ENCODE measurements at places on chromosomes 2 and 18.

DNA sequence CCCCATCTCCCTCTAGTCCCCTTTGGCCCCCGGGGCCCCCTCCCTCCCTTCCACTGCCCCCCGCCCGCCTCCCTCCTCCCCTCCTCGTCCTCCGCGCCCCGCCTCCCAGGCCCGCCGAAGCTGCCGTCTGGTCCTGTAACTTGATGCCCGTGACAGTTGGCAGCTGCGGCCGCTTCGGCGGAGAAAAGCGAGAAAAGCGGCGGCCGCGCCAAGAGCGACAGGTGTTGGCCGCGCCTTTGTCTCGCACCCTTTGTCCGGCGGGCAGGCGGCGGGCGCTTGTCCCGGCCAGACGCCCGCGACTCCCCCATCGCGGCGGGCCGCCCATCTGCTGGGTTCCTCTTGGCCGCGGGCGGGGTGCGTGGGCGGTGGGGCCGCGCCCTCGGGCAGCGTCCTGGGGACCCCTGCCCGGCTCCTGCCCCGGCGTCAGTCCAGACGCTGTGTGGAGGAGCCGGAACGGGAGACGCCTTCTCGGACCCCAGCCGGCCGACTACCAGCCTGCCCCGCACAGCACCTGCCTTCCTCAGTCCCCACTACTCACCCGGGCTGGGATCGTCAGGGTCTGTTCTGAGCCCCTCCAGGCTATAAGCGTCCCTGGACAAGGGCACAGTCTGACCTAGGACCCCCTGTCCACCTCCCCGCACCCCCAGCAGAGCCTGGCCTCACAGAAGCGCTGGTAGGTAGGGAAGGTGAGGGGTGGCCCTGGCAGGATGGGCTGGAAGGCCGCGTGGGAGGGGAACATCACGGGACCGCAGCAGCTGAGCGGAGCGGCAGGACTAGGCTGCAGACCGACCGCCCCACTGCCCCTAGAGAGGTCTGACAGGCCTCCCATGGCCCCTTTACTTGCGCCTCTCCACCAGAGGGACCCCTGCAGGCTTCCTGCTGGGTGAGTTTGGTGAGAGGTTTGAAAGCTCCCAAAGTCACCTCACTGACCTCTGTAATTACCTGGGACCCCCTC, 1.2 kb upstream of the HES6 start:
- no peak for DNase-seq

GRCh38 chr2:161136696-161137324, 23.4 kb upstream of the TANK start:
- DNase-seq = no peak

DNA sequence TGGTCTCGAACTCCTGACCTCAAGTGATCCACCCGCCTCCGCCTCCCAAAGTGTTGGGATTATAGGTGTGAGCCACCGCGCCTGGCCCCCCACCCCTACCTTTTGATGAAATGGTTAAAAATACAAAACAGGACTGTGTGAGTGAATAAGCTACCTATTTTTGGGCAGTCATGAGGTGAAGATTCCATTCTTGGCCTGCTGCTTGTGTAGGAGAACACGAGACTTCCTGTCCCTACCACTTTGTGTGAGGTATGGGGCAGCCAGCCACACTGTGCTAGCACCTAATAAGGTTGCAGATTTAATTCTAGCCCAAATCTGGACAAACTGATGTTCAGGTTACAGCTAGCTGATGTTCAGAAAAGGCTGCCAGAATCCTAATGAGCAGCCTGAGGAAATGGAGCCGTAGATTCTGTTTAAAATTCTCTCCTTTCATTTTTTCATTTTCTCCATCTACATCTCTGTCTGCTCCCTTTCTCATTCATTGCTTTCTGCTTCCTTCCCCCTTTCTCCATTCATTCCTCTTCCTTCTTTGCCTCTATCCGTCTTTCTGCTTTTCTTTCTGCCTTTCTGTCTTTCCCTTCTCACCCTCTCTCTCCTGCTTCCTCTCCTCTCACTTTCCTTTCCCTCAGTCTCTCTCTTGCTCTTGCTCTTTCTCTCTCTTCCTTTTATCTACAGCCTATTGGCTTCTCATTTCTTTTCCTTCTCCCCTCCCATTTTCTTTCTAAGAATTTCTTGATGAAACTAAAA, 4.6 kb upstream of the LTBP1 start:
- DNase-seq = no peak

- peak; percentile 57 for DNase-seq
Measured at GRCh38 chr18:2948038-2948437, 64.9 kb downstream of the LPIN2 start.

DNA sequence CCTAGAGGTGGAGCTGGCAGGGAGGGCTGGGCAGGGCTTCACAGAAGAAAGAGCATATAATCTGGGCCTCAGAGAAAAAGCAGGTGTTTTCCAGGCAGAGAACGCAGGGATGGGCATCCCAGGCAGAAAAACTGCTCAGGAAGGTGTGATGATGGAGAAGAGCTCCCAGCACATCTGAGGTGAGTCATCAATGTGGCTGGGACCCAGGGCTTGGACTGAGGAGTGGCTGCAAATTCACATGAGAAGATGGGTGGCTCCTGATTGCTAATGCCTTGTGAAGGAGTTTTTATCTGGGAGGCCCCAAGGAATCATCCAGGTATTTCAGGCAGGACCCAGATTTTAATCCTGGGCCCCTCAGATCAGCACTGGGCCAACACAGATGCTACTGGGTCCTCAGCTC, 10.2 kb downstream of the IL1F10 start:
- DNase-seq = no peak

GRCh38 chr2:105179469-105180372, 61.8 kb upstream of the GPR45 start:
- peak; percentile 47 for DNase-seq

GRCh38 chr2:3487432-3487831, 31.9 kb downstream of the ADI1 start:
- DNase-seq = no peak

GRCh38 chr2:64975232-64975821, 13.9 kb upstream of the SLC1A4 start:
- DNase-seq = no peak

GRCh38 chr2:121095257-121096080, 189.5 kb downstream of the TFCP2L1 start:
- DNase-seq = no peak

- DNase-seq = no peak
Measured at GRCh38 chr2:207993151-207993763, 32.1 kb downstream of the PLEKHM3 start.

- no peak for DNase-seq
Measured at GRCh38 chr2:71592181-71592711, 138.9 kb downstream of the DYSF start.

GRCh38 chr2:218125626-218126080, at the start of gene CXCR2:
TSS of gene CXCR2 (plus strand) at chr2:218126028. CDS start at chr2:218134802, 8,774 bp downstream.
- no peak for DNase-seq

DNA sequence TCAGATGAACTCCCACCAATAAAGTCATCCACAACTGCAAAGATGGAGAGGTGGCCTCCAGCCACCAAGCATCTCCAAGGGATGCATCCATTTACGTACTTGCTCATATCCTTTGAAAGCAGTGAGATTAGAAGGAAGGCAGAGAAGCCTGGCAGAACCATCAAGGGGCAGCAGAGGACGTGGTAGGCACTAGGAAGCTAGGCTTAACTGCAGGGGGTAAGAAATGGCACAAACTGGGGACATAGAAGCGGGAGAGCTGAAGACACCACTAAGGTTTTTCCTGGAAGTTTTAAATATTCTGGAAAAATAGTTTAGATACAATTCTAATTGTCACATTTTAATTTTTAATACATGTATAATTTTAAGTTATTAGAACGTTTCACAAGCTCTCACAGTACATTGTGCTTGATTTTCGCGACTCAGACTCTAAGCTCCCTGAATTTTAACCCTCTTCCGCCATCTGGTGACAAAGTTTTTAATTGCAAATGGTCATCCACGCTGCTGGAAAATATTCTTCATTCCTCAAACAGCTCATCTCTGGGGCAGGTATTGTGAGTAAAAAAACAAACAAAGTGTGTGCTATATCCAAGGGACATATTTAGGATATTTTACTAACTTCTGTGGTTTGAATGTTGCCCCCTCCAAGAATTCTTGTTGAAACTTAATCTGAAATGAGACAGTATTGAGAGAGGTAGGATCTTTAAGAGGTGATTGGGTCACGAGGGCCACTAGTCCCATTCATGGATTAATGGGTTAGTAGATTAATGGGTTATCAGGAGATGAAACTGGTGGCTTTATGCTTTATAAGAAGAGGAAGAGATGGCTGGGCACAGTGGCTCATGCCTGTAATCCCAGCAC, 1.6 kb upstream of the PSTPIP2 start:
- DNase-seq = no peak

DNA sequence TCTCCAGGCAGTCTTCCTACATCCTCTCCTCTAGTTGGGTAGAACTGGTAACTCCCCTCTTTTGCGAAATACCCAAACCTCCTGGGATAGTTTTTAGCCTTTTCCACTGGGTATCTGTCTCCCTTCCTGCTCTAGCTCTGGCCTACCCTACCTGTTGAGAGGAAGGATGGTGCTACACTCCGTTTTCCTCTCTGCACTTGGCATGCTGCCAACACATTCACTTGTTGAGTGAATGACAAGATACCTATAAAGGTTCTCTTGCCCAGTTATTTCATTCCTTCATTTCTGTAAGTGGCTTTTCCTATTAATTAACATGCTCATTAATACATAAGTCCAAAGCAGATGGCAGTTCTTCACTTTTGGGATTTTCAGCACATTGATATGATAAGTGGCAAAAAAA, 293.8 kb downstream of the CNTNAP5 start:
- DNase-seq = no peak

GRCh38 chr2:106342831-106343251, 125.4 kb downstream of the RGPD3 start:
- no peak for DNase-seq

DNA sequence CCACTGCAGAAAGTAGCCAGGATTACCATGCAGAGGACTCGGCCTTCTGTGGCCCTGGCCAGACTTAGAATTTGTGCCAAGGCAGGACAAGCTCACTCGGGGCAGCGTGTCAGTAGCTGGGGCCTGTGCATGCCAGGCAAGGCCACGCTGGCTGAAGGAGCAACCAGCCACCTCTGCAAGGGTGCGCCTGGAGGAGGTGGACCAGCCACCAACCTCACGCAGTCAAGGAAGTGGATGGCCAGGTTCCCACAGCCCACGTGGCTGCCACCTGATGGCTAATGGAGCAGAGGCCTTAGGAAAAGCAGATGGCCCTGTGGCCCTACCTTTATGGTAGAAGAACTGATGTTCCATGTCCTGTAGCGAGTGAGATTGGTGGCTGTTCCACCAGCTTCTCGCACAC, 107.9 kb downstream of the CCDC74A start:
- DNase-seq = no peak

DNA sequence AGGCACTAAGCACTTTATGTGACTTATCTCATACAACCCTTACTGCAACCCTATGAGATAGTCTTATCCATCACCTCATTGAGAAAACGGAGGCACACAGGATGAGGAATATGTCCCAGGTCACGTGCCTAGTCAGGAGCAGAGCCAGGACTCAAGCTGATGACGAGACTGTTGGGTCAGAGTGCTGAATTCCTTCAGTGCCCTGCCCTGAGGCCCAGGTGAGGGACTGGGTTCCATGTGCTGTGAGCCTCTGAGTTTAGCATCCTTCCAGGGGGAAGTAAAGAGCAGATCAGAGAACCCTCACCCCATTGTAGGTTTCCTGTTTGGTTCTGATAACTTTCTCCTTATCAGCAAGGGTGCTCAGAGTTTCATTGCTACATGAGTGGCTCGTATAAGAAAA, 11.7 kb upstream of the EDAR start:
- no peak for DNase-seq

GRCh38 chr18:59917422-59917821, 17.6 kb downstream of the PMAIP1 start:
- DNase-seq = no peak

DNA sequence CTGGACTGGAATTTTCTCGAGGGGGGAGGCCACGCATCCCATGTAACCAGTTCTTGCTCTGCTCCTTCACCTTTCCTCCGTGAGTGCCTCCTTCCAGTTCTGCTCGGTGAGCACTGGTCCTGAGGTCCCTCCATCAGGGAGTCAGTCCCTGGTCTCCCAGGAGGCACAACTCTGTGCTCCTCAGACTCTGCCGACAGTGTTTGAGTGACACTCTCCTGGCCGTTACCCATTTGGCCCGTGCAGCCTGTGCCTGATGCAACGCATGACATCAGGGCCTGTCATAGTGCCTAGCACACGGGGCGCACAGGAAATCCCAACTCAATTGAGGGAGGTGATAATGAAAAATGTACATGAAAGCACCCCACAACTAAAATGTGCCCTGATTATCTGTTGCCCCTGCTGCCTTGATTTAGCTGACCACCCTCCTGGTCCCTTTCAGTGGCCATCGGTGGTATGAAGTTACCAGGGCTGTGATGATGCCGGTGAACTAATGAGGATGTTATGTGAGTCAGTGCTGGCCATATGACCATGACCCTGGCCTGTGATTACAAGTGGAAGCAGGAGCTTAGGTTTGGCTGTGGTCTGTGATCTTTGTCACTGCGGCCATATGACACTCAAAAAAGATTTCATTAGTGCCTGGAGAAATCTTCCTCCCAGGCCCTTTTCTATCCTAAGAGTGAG, 144.6 kb downstream of the TDRD15 start:
- DNase-seq = no peak
